ENCODE measurements at places on chromosomes 13 and 19.

DNA sequence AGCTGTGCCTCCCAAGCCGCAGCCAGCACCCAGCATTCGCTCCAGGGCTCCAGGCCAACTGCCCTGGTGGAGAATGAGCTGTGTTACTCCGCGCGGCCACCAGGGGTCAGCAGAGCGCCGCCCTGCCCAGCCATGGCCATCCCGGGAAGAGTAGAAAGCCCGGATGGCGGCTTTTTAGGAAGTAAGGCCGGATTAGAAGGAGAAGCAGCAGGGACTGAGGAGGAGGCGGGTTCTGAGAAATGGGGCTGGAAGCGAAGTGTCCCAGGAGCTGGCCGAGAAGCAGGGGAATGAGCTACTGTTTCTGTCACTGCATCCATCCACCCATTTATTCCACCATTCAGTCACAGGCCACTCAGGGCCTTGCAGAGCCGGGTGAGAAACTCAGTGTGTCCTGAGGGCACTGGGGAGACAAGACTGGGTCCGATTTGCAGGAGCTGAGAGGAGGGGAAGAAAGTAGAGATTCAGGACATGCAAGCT, 6.6 kb upstream of the NPAS1 start:
- DNase-seq = peak; percentile 48

GRCh38 chr13:41568143-41568971, 111.0 kb downstream of the RGCC start:
- DNase-seq = no peak

DNA sequence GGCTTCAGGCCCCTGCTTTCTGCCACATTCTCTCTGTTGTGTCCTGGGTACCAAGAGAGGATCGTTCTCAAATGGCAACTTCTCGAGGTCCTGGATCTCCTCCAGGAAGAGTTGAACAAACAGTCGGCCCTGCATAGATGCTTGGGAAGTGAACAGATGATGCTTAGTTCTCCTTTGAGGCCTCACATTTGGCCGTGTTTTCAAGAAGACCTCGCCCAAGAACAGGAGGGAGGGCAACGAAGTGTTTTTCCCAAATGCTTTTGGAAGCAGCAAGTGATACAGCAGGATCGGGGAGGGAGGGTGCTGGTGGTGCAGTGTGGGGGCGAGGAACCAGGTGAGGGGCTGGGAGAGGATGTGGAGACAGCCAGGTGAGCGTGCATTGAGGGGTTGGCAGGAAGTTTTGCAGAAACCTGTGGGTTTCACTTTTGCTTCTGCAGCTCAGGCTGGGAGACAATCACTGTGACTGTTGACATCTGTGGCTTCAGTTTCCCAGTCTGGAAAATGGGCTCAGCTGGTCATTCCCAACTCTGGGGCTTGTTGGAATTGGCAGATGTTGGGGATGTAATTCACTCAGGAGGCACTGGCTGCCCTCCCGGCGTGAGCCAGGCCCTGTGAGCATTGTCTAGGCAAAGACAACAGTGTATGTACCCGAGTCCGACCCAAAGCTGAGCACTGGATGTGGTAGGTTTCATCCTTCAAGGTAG, 21.6 kb downstream of the MAST3 start:
- peak; percentile 56 for DNase-seq

GRCh38 chr19:35044317-35045117, 3.0 kb downstream of the HPN start:
- peak; percentile 52 for DNase-seq

GRCh38 chr19:28420811-28421550, 792.0 kb downstream of the UQCRFS1 start:
- no peak for DNase-seq

- no peak for DNase-seq
Measured at GRCh38 chr19:10118960-10119359, 739 bp downstream of the EIF3G start.

DNA sequence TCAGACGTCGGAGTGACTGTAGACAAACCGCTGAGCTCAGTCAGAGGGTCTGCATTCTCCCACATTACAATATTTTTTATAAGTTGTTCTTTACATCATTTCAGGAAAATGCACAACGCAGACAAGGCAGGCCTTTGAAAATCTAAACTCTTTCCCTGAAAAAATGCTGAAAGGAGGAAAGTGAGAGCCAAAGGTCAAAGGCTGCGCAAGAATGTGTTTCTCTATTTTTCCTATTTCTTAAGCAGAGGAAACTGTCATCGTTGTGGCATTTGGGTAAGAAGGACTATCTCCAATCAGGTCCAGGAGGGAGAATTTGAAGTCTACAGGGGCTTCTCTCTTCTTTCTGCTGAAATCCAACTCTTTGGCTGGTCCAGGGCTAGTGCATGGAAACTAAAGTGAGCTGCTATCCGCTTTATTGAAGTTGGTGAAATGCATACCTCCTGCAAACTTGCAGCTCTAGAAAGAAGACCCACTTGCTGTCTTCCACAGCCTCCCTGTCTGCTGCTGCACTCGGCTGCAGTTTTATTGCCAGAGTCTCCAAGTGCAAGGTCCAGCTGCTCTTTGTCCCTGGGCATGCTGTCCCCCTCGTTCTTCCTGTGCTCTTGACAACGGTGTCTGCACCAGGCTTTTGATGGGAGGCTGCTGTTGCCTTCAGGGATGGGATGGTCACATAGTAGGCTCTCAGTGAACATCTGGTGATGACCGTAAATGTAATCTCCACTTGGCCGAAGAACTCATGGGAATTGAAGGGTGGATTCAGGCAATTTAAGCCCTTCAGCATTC, 31.2 kb downstream of the ZNF536 start:
- DNase-seq = no peak

GRCh38 chr19:55368106-55368505, 2.2 kb downstream of the IL11 start:
- no peak for DNase-seq

DNA sequence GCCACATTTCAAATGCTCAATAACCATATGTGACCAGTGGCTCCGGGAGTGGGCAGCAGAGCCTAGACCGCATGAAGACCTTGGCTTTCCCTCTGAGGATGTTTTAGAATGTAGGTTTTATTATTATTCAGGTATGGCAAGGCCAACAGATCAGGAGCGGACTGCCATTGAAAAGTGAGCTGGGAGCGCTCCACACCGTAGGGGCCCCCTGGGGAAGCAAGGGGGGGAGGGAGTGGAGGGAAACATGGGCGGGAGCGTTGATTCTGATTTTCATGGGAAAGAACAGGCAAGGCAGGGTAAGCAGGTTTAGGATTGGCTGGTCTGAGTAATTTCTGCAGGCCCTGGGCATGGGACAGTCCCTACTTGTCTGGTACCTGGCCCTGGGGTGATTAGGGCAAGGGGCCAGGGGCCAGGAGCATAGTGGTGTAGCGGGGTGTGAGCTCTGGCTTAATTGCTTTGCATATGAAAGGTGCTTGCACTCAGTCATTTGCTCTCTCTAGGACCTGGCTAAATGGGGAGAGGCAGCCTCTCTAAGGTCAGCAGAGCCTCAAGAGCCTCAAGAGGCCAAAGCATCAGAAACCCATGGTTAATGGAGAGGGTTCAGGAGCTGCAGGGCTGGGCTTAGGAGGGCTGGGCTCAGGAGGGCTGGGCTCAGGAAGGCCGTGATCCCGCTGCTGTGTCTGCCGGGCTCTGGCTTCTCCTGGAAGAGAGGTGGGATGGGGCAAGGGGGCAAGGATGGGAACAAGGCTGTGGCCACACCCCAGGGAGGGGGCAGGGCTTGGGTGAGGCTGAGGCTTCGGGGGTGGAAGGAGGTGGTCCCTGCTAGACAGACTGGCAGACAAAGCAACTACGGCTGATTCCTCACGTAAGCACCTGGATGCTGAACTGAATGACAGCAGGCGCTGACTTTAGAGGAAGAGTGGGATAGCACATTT, 82.0 kb upstream of the WASF3 start:
- DNase-seq = no peak

GRCh38 chr13:48778610-48779009, 124.9 kb downstream of the CYSLTR2 start:
- no peak for DNase-seq

DNA sequence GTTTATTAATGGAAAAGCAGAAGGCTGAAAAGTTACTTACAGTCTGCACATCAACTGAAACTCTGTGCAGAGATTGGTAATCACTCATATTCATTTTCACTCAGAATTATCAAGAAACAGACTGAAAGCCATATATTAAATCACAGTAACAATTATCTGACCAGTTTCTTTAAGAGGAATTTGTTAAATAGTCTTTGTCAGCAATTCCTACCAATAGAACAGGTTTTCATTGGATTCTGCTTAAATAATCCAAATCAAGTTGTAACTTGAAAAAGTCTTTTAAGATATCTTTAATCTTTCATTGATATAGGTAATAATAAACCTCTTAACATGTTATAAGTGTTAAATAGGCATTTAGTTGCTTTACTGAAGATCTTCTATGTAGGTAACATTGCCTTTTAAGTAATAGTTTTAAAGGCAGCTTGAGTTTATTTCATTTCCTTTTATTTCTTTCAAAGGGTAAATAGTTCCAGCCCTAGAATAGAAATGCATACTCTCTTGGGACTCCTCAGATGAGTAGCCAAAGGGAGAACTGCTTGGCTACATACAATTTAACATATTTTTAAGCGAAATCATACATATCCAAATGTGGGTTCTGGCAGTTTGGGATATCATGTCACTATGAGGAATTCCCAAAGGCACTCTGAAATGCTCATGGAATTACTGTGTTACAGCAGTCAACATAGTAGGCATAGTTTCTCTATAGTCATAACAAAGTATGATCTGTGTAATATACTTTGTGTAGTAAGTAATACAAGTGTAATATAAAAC, 326.0 kb upstream of the SPRY2 start:
- DNase-seq = no peak

DNA sequence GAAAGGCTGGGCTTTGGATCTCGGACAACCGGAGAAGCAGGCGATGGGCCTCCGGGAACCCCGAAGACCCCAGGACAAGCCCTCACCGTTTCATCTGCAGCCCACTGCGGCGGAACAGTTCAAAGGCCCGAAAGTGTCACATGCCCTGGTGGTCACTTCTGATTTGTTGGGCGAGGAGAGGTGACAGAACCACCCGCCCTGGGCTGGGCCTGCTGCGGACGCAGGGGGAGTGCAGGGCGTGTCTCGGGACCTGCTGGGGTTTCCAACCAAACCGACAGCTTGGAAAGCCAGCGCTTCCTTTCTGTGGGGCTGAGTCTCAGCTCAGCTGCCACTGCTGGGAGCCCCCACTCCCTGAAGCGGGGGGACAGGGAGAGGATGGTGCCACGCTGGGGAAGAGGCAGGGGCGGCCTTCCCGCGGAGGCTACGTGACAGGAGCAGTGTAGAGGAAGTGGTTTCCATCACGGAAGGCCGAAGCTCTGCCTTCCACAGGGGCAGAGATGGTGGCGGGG, 22.8 kb upstream of the ZBTB7A start:
- DNase-seq = peak; percentile 25

DNA sequence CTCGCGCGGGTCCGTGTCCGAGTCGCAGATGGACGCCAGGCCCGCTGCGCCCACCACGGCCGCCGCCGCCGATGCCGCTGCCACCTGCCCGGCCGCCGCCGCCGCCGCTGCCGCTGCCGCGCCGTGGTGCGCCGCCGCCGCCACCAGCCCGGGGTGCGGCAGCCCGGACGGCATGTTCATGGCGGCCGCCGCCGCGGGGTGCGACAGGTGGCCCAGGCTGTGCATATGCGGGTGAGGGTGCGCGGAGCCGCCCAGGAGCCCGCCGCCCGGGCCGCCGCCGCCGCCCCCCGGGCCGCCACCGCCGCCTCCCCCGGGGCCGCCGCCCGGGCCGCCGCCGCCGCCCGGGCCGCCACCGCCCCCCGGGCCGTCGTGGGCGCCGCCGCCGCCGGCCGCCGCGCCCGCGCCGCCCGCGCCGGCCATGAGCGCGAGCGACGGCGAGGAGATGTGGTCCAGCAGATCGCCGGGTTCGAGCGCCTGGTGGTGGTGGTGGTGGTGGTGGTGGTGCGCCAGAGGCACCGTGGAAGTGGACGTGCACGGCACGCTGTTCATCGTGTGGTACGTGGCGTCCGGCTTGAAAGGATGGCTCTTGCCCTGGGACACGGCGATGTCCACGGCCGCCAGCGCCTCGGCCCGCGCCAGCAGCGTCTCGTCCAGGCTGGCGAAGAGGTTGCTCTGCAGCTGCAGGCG, 1.3 kb downstream of the POU4F1 start:
- DNase-seq = no peak

GRCh38 chr13:48156466-48156865, 61.6 kb upstream of the MED4 start:
- peak; percentile 81 for DNase-seq

DNA sequence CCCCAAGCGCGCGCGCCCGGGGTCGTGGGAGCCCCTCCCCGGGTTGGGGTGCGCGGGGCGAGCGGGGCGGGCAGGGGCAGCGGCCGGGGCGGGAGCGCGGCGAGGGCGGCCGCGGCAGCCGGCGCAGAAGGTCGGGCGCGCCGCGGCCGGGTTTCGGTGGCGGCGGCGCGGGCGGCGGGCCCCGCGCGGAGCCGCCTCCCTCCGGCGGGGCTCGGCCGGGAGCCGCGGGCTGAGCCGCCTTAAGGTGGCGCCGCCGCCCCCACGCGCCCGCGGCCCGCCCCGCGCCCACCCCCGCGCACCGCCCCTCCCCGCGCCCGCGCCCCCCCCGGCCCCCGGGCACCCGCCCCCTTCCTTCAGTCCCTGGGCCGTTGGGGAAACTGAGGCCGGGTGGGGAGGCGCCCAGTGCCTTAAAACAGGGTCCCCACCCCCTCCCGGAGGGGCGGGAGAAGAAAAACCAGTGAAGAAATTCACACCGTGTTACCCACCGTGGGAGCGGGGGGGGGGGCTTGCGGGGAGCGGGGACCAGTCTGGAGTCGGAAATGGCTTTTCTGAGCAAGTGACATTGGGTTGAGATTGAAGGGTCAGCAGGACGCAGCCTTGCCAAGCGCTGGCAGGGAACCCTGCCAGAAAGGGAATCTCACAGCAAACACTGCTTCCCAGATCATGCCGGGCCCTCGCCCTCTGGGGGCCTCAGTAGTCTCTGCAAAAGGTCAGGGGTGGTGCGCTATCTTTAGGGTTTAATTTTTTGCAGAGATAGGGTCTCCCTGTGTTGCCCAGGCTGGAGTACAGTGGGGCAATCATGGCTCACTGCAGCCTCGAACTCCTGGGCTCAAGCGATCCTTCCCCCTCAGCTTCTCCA, at the start of gene TLE2:
TLE2 (minus strand) TSS at position 216 of the 859 bp plus-strand sequence. CDS start 376 bp downstream, outside the sequence.
- no peak for DNase-seq

GRCh38 chr13:77042566-77043177, 15.7 kb upstream of the FBXL3 start:
- DNase-seq = no peak

DNA sequence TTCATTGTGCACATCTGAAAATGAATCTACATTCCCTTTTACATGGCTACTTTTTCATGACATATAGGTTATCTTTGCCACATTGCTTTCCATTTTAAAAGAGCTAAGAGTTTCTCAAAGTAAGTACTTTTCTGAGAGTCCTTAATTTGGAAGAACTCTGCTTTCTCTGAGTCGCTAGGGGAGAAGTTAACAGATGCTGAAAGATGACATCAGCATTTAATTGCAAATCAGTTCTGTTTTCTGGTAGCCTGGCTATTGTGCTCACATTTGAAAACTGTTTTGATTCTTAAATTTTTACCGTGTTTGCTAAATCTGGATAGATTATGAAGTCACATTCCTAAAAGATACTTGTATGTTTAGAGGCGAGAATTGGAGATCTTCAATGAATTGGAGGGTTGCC, 107.7 kb upstream of the C1QTNF9B start:
- DNase-seq = no peak

DNA sequence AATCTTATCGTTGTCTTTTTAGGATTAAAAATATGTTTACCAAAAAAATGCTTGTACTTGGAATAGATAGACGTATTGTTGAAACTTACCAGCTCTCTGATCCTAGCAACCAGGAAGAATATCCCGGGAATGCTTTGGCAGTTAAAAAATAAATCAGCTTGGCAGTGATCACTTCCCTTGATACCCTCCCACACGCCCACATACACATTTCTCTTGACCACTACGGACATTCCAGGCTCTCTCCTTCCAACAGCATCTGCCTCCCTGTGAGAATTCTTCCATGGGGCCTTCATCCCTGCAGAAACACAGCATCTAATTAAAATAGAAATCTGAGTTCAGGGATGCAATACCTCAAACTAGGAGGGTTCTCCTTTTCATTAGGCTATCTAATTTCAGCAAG, 57.9 kb downstream of the THSD1 start:
- DNase-seq = no peak

Measured in T-cell (primary cell).